ENCODE measurements at places on chromosomes 11 and 22.

- no peak for DNase-seq
Observed at GRCh38 chr22:35229865-35230264, 27.4 kb upstream of the HMGXB4 start.

GRCh38 chr11:73939096-73939495 is 11.7 kb upstream of the DNAJB13 start:
- no peak for DNase-seq

- DNase-seq: no peak
Observed at GRCh38 chr11:131504199-131504949, 134.0 kb downstream of the NTM start.

GRCh38 chr22:28977481-28977971 is 84.1 kb downstream of the C22orf31 start:
- DNase-seq: no peak

DNA sequence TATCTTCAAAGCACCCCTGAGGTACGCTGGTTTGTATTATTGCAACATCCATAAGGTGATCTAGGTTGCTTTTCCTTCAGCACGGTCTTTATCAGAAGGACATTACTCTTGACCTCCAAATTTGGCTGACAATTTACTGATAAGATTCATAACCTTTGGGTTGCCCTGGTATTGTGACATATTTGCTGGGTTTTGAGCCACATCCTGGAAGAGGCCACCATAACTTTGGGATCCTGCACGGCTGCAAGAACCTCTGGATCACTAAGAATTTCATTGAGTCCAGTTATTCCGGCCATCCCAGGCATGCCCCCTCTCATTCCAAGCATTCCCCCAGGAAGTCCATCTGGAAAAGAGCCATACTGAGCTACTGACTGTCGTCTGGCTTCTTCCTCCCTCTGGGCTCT is 6.5 kb upstream of the PLET1 start:
- no peak for DNase-seq

DNA sequence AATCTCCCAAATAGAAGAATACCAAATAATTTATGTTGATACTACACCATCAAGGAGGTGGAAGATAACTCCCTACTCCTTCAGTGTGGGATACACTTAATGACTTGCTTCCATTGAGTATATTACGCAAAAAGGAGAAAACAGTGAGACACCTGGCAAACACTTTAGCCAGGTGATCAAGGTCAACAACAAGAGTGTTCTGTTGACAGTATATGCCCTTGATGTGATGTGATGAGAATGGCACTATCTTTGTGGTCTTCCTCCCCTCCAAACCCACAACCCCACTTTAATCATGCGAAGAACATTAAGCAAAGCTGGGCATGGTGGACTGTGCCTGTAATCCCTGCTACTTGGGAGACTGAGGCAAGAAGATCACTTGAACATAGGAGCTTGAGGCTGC is 26.0 kb downstream of the MAPK1 start:
- no peak for DNase-seq

DNA sequence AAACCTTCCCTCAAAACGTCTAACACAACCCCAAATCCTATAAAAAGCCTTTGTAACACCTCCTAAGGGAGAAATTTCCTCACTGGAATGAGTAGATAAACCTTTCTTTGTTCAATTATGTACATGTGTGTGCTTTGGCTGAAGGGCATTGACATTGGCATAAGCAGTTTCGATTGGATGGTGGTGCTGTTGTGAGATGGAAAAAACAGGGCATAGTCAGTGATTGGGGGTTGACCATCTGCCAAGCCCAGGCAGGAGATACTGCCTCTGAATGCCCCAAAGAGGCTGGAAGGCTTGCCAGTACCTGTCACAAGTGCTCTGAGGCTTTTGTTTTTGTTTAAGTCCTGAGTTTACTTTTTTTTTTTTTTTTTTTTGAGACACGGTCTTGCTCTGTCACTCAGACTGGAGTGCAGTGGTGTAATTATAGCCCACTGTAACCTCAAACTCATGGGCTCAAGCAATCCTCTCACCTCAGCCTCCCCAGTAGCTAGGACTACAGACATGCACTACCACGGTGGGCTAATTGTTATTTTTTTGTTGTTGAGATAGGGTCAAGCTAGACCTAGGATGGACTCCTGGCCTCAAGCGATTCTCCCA is 1.2 kb upstream of the CCDC117 start:
- no peak for DNase-seq

GRCh38 chr22:30414525-30415047 is 11.0 kb upstream of the MTFP1 start:
- DNase-seq: no peak
